ENCODE measurements at places on chromosomes 1 and 21.

DNA sequence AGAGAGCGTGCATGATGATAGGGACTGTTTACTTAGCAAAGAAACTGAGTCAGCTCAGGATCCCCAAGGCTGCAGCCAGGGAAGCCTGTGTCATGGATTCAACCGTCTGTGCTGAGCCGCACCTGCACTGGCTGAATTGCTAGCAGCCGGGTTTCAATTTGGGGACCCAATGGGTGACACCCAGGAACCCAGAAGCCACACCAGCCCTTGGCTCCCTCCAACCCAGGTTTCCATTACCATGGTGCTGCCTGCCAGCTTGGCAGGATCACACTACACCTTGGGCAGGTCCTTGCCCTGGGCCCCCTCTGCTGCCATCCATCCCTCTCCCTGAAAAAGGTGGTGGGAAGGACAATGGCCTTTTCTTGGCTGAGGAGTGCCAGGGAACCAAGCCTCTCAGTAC lies 64.0 kb upstream of the CLDN14 start:
- DNase-seq: no peak

- no peak for DNase-seq
Observed at GRCh38 chr1:186738926-186739325, 58.7 kb upstream of the PTGS2 start.

DNA sequence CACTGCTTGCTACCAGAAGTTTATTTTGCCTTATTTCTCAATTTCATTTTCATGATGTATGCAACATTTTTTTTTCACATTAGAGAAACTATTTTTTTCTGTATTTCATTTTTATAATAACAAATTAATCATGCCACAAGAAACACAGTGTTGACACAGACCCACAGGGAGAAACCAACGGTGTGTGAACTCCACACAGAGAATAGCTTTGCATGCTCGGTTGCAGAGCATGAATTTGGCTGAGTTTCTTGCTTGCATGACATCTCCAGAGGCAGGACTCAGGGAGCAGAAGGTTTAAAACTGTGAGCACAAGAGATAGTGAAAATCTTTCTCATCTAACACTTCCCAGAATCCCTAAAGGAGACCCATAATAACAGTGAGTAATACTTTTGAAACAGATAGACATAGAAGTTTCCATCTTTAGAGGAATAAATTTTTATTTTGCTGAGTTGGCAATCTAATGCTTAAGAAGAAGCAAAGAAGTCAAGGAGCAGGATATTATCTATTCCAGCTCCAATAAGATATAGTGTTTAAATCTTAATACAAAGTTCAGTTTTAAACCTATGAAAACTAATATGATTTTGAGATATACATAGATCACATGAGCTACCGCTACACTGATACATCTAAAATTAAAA lies 890.9 kb downstream of the MRPL39 start:
- DNase-seq: no peak

GRCh38 chr1:238399558-238399957 lies 508.8 kb upstream of the ZP4 start:
- no peak for DNase-seq

- DNase-seq: no peak
Observed at GRCh38 chr1:19065526-19066247, 109.2 kb upstream of the IFFO2 start.

GRCh38 chr1:160097151-160097910 lies 1.1 kb downstream of the IGSF8 start:
- DNase-seq: no peak

GRCh38 chr1:28640766-28641165 lies 2.1 kb downstream of the TAF12 start:
- no peak for DNase-seq

GRCh38 chr1:204377800-204378668 lies 18.3 kb upstream of the PLEKHA6 start:
- DNase-seq: no peak

DNA sequence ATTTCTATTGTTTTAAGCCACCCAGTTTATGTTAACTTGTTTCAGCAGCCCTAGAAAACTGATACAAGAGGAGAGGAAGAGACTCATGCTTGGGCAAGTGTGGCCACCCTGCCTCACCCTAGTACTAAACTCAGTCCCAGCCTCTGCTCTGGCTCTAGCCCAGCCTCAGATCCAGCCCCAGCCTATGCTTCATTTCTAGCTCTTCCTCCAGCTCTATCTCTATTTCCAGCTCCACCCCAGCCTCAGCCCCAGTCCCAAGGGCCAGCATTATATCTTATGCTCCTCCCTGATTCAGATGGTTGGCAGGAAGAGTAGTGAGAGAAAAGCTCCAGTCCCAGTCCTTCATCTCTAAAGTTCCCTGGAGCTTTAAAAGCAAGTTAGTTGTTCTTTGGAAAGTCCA lies 535.5 kb downstream of the PTPRC start:
- no peak for DNase-seq

DNA sequence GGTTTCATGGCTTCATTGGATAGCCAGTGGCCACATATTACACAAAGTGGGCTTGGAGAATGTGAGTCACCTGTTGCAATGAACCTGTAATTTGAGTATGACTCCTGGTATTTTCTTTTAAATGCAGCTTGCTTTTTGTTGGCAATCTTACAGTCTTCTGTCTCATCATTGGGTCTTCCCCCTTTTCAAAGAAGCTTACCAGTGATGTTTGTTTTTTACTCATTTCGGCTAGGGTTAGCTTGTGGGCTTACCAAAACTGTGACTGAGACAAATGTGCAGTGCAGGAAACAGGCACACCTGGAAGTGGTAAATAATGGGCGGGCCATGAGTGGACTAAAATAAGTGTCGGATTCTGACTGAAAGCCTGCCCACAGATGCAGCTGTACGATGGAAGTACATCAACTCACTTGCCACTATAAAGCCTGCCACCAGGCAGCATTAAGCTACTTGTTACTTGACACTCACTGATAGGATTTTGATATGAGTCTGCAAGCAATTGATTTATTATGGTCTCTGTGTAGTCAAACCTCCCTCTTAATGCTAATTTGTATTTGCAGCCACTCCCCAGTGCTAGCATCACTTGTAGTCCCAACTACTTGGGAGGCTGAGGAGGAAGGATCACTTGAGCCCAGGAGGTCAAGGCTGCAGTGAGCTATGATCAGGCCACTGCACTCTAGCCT lies 4.2 kb downstream of the HHAT start:
- no peak for DNase-seq

GRCh38 chr1:3315399-3316339 lies 138.8 kb upstream of the ARHGEF16 start:
- DNase-seq: no peak

DNA sequence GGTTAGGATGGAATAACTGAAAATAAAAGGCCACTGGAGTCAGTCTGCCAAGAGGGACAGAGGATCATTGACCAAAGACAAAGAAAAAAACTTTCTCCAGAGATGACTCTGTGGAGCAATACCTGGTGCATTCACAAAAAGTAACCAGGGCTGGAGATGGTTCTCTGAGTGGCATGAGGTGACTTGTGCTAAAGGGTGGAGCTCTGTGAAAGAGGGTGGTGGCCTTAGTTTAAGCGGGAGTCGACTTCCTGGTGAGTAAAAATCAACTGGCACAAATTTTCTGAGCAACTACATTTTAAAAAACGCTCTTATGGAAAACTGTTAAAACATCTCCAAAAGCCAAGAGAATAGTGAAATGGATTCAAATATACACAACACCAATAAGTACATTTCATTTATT lies 10.0 kb downstream of the NHLH2 start:
- no peak for DNase-seq

- DNase-seq: no peak
Observed at GRCh38 chr21:30268608-30269197, 14.0 kb downstream of the KRTAP24-1 start.

DNA sequence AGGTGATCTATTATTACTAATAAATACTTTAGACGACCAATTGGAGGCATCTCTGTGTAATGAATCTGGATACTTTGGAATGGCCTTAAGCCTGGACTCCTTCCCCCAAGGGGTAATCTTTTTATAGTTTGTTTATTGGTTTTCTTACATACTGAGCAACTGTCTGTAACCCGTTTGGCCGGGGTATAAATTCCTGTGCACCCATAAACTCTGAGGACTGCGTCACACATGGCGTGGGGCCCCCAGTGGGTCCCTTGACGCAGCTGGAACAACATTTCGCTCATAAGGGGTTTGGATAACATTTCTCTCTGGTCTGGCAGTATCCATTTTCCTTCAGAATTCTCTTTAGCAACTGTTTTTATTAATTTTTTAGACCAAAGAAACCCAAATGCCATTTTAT lies 26.5 kb downstream of the SCCPDH start:
- DNase-seq: no peak

DNA sequence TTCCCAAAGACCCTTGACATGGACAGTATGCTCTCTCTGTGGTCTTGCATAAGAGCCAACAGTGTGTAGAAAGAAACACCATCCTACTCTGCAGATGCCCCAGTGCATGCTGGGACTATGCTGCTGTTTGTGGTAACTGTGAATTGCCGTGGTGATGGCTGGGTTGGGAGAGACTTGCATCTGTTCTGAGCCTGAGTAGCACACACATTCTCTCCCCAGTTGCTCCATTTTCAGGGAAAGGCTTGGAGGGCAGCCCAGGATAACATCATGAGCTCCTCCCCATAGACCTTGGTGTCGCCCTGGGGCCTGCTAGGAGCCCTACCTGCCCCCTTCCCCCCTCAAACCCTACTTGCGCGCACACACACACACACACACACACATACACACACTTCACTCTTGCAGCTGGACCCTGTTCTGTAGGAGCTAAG lies 120.9 kb upstream of the IPO9 start:
- DNase-seq: no peak

DNA sequence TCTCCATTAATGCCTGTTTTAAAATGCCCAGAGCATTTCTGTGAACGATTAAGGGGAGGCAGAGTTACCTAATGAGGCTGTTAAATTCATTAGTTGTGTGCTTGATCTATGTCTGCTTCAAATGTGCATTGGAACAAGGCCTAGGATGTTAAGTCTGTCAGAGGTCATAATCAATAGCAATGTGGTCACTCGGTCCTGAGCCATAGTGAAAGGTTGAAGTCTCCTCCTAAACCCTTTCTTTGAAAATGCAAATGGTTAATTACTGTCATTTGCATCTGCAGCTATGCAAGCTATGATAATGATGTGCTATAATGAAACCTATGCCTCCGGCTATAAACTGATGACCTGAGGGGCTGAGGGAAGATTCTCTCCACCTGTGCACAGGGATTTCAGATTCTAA lies 114.2 kb upstream of the NR5A2 start:
- DNase-seq: no peak

DNA sequence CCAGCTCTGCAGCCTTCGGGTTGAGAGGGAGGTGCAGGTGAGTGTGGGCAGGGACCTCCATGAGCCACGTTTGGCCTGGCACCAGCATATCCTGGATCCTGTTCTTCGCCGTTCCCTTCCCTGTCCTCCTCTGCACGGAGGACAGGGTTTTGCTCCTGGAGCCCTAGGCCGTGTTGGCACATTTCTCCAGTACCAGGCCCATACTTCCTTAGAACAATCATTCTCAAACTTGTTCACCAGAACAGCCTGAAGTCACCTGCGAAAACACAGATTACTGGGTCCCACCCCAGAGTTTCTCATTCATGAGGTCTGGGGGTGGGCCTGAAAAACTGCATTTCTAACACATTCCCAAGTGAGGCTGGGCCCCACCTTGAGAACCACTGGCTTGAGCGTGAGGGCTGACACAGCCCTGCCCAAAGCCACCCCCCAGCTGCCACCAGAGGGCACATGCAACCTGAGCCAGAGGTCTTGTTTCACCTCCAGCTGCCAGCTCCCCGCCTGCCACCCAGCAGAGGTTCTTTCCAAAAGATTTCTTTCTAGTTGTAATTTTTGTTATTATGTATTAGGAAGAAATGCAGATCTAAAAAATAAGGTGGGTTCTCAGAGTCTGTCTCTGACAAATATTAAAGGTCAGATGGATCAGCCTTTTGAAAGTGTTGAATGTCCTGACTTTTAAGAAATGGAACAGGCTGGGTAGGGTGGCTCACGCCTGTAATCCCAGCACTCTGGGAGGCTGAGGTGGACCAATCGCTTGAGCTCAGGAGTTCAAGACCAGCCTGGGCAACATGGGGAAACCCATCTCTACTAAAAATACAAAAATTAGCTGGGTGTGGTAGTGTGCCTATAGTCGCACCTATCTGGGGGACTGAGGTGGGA lies 39.6 kb upstream of the LDLRAP1 start:
- no peak for DNase-seq

GRCh38 chr1:94039514-94039870 lies 81.5 kb downstream of the ABCA4 start:
- DNase-seq: peak; percentile 87

DNA sequence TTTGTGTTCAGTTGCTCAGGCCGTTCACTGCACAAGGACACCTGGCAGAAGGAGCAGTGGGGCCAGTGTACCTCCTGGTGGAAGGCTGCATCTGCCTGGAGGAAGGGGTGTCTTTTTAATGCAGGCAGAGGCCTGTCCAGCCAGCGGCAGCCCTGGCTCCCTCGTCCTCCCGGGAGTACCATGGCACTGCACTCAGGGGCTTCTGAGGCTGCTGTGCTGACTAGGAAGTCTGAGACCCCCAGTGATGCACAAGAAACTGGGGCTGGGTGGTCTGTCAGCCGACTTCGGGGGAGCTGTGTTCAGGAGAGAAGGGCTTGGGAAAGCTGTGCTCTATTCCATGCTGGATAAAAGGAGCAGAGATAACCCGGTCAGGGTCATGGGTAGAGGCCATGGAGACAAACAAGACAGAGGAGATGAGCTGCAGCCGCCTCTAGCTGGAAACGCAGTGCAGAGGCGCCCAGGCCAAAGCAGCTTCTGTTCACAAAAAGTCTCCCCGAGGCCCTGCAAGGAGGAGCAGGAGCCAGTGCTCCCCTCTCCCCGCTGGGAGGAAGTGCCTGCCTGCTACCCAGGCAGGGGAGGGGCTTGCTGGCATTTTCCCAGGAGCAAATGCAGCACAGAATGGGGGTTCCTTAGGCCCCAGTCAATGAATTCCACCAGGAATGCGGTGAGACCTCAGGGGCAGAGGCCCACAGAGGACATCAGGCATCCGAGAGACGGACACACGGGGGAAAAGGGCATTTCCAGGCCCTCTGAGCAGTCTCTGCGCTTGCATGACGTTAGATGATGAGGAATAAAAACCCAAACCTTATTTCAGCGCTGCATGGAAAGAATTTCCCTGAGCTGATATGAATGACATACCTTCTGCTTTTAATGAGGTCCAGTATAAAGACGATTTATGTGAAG lies 17.2 kb upstream of the C2CD2 start:
- DNase-seq: no peak

DNA sequence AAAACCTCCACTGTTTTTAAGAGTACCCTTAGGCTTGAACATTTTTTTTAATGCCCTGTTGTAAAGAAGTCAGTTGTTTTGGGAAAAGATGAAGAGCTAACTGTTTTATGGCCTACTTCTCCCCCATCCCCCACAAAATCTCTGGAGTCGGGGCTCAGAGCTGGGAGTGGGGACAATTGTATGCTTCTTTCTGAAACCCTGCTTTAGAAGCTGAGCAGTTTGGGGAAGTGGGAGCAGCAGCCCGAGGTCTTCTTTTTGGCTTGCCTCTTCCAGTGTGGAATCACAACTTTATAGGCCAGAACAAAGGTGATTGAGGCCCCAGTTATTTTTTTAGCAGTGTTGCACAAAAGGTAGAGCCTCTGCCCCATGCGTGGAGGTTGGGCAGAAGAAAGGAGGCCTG lies 25.2 kb downstream of the PPP2R5A start:
- no peak for DNase-seq
